ENCODE measurements at places on chromosomes 1 and 21.

DNA sequence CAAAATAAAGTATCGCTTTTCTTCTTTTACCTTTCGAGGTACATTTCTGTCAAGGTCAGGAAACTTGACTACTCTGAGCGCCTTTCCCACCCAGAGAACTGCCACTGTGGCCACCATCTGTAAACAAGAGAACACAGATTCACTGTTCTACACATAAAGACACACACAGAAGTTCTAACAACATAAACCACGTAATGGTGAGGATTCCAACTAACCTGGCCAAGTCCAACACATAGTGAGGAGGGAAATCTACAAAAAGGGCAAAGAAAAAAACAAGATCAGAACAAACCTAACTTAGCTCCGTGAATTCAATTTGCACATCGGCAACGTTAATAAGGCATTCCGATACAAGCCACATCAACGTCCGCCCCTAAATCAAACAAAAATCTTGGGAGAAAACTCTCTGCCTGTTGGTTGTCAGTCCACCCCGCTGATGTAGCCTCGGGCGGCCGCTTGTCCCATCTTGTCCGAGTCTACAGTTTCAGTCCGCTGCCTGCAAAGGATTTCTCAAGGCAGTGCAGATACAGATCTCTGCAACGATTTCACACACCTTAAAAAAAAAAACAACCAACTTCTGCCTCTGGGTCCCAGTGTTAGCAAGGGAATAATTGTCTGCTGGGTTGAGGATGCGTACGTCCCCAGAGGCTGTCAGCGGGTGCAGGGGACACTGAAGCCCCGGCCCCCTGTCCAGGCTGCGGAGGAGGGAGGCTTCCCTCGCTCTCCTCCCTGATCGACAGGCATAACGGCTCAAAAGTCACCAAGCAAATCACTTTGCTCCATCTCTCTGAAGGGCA, 1.0 kb downstream of the SLC35D1 start:
- no peak for DNase-seq

- no peak for DNase-seq
Measured at GRCh38 chr1:223843934-223844786, 1.6 kb downstream of the TP53BP2 start.

GRCh38 chr1:22641247-22641646, 2.2 kb upstream of the C1QC start:
- DNase-seq: no peak

DNA sequence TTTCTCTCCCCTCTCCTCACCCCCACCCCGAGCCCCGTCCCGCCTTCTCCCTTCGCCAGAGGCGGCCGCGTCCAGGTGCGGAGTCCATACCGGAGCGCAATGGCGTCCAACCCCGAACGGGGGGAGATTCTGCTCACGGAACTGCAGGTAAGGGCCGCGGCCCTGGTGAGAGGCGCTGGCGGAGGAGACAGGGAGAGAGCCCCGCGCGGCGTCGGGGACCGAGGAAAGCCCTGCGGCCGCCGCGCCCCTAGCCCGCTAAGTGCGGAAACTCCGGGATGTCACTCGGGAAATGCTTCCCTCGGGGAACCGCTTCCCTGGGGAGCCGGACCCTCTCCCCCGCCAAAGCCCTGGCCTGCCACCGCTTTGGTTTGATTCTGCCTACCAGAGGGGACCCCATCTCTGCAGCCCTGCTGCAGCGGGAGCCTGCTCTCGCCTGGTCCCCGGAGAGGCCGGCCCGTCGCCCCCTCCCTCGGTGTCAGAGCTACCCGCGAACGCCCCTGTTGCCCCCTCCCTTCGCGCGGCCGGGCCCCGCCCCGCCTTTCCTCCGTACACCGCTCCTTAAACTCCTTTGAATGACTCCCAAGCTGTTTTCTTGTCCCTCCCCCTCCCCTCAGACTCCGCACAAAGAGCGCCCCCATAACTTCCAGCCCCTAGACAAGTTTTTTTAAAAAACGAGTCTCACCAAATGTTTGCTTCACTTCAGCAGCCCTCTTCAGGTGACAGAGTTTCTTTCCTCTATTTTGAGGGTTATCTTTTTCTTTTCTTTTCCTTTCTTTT, 597 bp downstream of the PKN2 start:
- peak; percentile 27 for DNase-seq

DNA sequence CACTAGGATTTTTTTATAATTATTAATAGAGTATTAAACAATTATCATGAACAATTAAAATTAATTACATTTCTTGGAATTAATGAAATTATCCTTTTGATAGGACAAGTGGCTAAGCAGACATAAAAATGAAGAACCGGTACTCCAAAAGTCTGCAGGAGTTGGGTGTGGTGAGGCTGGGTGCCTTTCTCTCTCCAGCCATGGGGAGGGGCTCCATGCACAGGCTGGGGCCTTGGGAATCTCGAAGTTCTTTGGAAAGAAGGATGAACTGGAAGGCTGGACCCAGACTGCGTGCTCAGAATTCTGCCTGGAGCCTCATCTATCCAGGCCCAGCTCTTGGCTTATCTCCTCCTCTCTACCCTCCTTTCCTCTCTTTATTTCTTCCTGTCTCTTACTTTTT, 94.1 kb downstream of the ACTL8 start:
- no peak for DNase-seq

- DNase-seq: no peak
Measured at GRCh38 chr21:26171258-26172100, 909 bp upstream of the APP start.

GRCh38 chr1:231702804-231703203, 76.2 kb downstream of the DISC1 start:
- no peak for DNase-seq

DNA sequence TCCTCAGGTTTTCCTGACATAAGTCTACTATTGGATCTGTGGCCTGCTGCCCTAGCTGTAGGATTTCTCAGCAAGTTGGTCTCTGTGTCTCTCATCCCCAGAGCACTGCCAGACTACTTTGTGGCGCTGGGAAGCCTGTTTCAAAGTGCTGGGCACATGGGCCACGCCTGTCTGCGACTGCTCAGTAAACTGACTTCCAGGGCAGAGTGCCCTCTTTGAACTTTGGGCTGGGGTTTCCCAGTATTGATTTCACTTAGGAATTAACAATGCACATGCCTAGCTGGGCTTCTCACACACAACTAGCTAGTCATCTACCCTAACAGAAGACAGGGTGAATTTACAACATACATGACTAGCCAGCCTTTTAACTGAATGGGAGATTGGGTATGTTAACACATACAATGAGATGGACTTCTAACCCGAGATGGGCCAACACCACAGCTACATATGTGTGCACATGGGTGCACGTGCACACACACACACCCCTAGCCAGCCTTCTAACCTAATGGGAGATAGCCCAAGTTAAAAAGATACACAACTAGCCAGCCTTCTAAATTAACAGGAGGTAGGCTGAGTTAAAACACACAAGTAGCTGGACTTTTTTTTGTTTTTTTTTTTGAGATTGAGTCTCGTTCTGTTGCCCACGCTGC, 6.9 kb upstream of the TRIM17 start:
- DNase-seq: no peak

DNA sequence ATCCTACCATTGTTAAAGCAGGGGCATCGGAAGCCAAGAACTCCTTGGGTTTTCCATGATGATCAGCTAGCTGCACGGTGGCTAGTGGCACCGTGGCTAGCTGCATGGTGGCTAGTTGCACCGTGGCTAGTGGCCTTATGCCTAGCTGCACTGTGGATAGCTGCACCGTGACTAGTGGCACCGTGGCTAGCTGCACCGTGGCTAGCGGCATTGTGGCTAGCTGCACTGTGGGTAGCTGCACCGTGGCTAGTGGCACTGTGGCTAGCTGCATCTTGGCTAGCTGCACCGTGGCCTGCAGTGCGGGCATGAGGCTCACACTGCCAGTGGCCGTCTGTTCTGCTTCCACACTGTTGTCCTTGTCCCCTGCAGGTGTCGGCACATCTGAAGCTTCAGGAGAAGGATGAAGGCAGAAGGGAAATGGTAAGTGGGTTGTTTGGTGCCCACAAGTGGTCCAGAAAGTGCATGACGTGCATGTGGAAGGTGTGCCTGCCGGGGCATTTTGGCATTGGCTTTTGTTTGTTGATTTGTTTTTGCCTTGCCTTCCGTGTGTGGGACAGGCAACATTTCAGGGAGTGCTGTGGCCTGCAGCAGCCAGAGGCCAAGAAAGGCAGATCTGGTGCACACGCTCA, 38.6 kb downstream of the TFF3 start:
- DNase-seq: no peak

- DNase-seq: no peak
Measured at GRCh38 chr21:34869545-34869944, 179.6 kb downstream of the RUNX1 start.

DNA sequence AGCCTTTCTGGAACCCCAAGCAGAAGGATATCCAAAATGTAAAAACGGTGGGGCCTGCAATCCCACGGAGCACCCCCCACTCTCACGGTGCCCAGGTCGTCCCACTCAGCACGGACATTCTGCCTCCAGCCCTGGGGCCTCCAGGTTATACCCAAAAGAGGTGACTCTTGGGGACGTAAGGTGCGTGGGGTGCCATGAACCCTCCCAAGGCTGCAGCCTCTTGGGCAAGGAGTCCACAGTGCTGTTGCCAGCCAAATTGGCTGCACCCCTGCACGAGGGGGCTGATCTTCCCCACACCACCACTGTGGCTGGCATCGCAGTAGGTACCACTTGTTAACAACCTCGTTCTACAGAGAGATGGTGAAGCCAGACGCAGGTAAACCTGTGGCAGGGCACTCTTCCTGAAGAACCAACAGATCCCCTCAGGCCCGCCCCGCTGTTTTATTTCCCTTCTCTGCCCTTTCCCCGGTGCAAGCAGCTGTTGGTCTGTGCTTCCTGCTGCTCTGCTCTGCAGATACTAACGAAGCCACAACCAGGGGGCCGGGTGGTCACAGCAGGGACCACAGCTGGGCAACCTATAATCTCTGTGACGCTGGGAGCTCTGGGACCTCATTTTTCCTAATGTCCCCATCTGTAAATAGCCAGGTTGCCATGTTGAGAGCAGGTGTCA, 8.7 kb downstream of the TFF3 start:
- no peak for DNase-seq

GRCh38 chr21:28160378-28160777, 832.3 kb downstream of the LTN1 start:
- no peak for DNase-seq

DNA sequence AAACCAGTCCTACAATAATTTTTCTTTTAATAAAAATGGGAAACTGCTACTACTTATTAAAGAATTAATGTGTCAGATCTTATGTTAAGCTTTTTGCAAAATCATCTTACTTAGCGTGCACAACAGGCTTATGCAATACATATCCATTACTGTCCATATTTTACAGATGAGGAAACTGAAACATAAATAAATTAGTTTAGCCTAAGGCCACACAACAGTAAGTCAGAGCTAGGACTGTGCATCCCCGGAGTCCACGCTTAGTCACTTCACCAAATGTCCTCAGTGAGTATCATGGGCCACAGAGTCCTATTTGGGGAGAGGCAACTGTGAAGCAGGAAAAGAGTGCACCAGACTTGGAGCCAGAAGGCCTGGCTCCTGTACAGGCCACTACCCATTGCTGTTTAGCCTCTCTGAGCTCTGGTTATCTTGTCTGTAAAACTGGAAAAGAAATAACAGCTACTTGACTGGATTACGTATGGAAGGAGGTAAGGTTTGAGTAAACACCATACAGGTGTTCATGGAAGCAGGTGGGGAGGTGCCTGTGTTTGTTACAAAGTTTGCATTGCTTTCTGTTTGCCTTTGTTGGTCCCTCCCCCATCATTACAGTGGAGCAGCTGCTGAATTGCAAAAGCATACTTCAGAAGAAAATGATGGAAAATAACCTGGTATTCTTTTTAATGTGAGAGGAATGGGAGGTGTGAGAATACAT, 192.8 kb downstream of the FCRL5 start:
- no peak for DNase-seq

- DNase-seq: no peak
Measured at GRCh38 chr1:106798991-106799390, 257.5 kb upstream of the PRMT6 start.

DNA sequence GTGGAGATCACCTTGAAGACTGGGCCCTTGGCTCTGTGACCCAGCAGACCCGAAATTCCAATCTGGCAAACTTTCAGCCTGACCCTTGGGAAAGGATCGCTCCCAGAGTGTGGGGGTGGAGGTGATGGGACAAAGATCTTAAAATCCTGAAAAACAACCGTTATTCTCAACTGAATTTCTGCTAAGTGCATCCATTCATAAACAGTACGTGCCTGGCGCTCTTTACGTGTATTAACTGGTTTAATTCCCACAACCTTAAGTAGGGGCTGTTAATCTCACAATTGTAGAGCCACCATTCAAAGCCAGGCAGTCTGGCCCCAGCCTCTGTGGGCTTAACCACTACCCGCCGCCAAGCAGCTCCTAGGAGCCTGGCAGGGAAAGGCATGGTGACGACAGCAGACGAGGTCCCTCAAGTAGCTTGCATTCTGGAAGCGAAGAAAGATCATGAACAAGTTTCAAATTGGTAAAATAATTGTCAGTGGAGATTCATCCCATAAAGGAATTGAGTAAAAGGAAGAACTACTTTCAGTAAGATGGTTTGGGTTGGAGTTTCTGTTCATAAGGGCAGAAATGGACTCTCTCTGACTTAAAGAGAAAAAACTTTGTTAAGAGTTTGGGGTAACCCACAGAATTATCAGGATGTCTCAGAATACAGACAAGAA, 11.4 kb upstream of the RGS16 start:
- peak; percentile 72 for DNase-seq

GRCh38 chr1:183655562-183656075, 2.5 kb upstream of the APOBEC4 start:
- peak; percentile 92 for DNase-seq

GRCh38 chr1:208919371-208919770, 664.1 kb upstream of the CAMK1G start:
- DNase-seq: no peak

GRCh38 chr1:49576327-49576901, 447.3 kb downstream of the AGBL4 start:
- DNase-seq: no peak

GRCh38 chr1:49436865-49437264, 586.9 kb downstream of the AGBL4 start:
- DNase-seq: no peak

- no peak for DNase-seq
Measured at GRCh38 chr1:210937846-210938245, 196.1 kb downstream of the KCNH1 start.

GRCh38 chr1:78526496-78526895, 35.7 kb downstream of the PTGFR start:
- no peak for DNase-seq

DNA sequence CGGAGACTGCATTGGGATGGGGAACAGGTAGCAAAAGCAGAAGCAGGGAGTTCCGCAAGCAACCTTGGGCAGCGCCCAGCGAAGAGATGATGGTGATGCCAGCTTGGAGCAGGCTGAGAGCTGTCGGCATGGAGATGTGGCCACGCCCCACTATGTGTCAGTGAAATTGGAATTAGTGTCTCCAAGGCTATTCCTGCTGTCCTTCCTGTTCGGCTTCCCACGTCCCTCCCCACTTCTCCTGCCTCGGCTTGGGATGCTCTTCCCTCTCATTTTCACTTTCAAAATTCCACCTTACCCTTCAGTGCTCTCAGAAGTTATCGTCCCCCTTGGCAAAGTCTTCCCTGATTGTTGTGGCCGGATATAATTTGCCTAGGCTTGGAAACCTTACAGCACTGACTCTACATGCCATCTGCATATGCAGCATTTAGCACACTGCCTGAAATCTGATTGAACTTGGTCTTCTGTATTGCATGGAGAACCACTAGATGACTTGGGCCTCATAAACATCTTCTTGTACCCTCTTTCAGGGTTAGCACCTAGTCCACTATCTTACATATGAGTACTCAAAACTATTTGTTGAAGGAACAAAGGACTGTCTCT, 270.7 kb upstream of the RUNX1 start:
- DNase-seq: no peak

GRCh38 chr21:43590194-43590593, 69.1 kb downstream of the HSF2BP start:
- DNase-seq: no peak

All from NCI-H1694 treated with DMSO at 0.1 percent for 48 hours (cell line).